H4 (cell line): ENCODE measurements at places on chromosomes 1 and 21.

DNA sequence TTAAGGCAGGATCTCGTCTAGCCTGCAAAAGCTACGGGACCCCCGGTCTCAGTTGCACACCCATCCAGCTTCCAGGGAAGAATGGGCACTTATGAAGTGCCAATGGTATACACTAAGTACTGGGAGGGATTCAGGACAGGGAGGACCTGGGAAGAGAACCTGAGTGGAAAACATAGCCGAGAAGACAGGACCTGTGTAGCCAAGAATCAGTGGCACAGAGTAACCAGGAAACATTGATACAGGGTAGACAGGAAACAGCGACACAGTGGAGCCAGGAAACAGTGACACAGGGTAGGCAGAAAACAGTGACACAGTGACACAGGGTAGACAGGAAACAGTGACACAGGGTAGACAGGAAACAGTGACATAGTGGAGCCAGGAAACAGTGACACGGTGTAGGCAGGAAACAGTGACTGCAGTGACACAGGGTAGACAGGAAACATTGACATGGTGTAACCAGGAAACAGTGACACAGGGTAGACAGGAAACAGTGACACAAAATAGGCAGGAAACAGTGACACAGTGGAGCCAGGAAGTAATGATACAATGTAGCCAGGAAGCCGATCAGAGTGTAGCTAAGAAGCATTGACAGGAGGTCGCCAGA, 138.0 kb upstream of the ARHGEF16 start:
- DNase-seq, result peak; percentile 39

DNA sequence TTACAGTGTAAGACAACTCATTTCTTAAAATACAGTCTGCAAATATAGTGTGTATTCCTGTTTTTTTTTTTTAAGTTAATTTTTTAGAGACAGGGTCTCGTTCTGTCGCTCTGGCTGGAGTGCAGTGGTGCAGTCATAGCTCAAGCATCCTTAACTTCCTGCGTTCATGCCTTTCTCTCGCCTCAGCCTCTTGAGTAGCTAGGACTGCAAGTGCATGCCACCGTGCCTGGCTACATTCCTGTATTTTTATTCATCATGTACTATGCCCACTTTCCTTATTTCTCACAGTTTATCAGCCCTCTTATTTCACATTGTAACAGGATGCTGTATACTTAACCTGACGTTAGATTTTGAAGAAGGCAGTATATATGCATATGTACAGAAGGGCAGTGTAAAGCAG, 26.7 kb downstream of the MIER1 start:
- DNase-seq, result no peak

DNA sequence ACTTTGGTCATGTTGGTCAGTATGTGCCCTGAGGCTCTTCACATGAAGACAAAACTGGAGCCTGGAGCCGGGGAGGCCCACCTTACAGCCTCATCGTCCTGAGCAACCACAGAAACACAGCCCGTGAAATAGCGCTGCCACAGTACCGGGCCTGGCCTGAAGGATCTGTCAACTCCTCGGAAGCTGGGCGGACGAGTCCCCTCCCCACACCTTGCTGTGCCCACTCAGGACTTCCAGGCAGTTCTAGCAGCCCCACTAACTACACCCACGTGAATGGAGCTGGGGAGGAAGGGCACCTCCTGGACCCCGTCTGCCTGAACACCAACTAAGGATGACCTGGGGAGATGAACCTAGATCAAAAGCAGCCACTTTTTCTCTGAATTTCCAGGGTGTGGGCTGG, 24.7 kb downstream of the SDE2 start:
- no peak for DNase-seq

DNA sequence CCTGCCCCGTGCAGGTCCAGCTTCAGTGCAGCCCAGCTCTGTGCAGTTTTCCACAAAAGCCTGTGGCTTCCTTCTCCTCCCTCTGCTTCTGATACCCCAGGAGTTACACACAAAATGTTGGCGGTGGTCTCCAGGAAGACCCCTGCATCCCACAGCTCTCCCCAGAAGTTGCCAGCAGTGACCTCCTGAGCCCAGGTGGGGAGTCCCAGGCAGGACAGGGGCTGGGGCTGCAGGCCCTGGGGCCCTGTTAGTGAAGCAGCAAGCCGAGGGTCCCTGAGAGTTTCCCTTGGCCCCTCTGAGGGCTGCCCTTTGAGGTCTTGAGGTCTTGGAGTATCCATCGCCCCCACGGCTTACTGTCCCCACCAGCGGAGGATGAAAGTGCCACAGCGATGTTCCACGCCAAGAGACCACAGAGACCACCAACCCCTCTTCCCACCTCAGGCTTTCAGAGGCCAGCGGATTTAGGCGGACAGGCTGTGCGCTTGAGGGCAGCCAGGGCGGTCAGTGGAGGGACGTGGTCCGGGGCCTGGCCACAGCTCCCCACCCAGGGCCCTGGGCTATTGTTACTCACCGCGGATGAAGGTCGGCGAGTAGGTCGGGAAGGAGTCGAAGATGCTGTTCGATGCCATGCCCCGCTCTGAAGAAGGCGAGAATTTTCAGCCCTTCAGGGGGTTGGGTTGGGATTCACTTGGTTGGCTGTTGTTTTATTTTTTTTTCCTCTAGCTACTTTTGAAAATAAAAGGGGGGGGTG, 34.0 kb upstream of the RUNX3 start:
- no peak for DNase-seq

- no peak for DNase-seq
Measured at GRCh38 chr1:118381197-118381869, 196.3 kb upstream of the SPAG17 start.

DNA sequence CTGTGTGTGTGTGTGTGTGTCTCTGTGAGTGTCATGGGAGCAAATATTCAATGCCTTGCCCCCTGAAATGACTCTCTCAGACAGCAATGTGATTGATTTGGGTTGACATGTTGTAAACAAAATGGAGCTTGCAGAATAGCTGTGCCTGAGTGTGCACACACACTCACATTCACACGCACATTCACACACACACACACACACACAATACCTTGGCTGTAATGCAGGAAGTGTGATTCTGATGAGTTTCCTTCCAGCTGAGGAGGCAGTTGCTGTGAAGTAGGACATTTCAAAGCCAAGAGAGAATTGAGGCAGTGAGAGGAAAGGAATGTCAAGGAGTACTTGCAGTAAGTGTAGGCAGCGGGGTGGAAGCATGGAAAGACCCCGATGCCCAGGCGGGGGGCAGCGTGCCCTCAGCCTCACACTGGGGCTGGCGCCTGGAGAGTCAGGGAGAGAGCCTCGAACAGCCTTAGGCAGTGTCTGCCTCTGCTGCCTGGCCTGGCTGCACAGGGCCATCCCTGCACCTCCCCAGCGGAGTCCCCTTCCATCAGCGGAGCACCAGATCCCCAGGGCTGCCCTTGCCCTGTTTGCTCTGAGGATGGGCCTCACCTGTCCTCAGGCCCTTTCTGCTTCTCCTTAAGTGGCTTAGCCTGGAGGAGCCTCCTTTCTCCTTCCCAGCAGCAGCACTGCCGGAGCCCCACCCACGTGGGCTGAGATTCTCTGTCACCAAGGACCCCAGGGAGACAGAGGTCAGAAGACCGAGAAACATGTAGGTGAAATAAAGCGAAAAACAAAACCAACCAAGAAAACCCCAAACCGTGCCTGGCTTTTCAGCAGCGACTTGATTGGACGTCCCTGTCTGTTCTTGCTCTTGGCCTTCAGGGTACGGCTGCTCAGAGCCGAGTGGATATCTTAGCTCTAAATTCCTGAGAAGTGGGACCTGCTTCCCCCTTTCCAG, 9.2 kb downstream of the VASH2 start:
- DNase-seq, result no peak

GRCh38 chr1:81804312-81804711, 3.6 kb downstream of the ADGRL2 start:
- DNase-seq, result no peak
